HEK293T (cell line): ENCODE measurements at places on chromosomes 12 and 14.

- DNase-seq = no peak
Measured at GRCh38 chr14:99011385-99011784, 260.6 kb downstream of the BCL11B start.

- peak; percentile 63 for DNase-seq
Measured at GRCh38 chr12:7907009-7907408, 29.0 kb downstream of the SLC2A3 start.

- no peak for DNase-seq
Measured at GRCh38 chr12:100795174-100795799, 711 bp downstream of the ANO4 start.

- DNase-seq = no peak
Measured at GRCh38 chr12:76189851-76190250, 105.4 kb upstream of the NAP1L1 start.

DNA sequence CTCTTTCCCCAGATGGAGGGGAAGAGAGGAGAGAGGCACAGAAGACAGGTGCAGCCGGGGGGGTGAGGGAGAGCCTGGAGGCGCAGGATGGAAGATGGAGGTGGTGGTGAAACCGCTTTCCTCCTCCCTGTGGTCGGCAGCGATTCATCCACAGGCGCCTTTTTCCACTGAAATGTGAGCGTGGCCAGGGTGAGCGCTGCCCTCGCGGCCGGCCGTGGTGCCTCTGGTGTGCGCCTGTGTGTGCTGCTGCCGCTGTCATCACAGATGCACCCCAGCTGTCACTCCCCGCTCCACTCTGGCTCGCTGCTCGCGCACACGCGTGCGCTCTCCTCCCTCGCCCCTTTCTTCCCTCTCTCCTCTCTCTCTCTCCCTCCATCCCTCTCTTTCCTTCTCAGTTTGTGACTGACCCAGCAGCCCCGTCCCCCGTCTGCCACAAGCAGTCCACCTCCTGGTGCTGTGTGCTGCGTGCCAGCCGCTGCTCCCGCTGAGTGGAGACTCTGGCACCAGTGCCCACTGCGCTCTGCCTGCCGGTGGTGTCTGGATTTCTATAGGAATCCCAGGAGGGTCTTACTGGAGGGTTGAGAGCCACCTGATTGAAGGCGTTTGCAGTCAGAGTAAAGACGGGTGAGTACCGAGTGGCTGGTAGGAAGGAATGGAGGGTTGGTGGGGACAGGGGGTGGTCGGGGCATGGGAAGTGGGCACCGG, at the start of gene LRTM2:
TSS of gene LRTM2 (plus strand) at position 375 of the 705 bp plus-strand sequence. CDS start 7,584 bp downstream, outside the sequence.
- no peak for DNase-seq
